CD4-positive, alpha-beta T cell treated with Interleukin-6 for 4 hours (primary cell): ENCODE measurements at places on chromosomes 6 and 20.

GRCh38 chr6:1781817-1782184 lies 172.1 kb downstream of the FOXC1 start:
- no peak for DNase-seq

DNA sequence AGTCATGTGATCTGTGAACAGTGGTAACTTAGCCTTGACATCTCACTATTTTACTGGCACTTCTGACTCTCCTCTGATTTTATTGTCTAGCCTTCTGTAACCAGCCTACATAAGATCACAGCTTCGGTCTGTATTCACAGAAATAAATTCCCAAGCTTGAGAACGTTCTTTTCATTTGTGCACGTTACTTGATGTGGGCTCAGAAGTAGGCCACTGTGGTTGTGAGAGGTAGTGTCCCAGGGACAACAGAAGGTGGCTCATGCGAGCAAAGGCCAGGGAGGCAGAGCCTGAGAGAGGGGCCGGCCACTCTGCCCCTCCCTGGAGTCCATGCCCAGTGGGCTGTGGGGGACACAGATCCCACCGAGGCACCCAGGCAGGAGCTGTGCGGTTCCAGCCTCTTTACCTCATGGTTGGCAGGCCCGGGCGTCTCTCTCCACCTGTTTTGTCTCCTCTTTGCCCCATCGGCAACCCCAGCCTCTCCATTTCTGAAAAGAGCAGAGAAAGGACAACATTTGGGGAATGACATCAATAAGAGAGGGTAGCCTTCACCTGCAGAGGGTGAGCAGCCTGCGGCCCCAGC lies 207.5 kb upstream of the CST7 start:
- DNase-seq = no peak

DNA sequence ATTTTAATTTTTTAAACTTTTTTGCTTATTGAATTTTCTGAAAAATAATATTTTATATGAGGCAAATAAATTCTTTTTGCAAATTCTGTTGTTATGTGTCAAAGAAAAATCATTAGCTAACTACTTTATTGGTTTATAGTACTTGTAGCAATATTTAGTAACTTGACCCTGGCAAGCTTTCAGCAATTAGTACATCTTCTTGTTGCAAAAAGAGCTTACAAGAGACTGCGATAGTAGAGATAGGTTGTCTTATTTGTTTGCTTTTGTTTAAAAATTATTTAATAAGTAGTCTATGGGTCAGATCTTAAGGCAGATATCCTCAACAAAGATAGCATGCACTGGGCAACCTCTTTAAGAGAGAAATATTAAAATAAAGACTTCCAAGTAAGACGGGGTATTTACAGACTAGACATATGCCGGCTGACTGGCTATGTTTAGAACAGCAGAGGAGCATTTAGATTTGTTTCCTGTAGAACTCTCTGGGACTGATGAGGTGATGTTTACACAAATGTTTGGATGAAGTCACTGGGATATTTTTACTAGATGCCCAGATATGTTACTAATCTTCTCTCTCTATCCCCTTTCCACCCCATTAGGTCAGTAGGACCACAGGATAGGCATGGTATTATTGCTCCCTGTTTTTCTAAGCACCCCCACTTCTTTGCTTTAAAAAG lies 25.0 kb downstream of the VGLL2 start:
- no peak for DNase-seq

GRCh38 chr6:136072691-136073090 lies 177.4 kb downstream of the MTFR2 start:
- no peak for DNase-seq

GRCh38 chr20:44319839-44320422 lies 8.9 kb upstream of the FITM2 start:
- no peak for DNase-seq

- no peak for DNase-seq
Observed at GRCh38 chr6:134474955-134475354, 157.0 kb upstream of the SGK1 start.

DNA sequence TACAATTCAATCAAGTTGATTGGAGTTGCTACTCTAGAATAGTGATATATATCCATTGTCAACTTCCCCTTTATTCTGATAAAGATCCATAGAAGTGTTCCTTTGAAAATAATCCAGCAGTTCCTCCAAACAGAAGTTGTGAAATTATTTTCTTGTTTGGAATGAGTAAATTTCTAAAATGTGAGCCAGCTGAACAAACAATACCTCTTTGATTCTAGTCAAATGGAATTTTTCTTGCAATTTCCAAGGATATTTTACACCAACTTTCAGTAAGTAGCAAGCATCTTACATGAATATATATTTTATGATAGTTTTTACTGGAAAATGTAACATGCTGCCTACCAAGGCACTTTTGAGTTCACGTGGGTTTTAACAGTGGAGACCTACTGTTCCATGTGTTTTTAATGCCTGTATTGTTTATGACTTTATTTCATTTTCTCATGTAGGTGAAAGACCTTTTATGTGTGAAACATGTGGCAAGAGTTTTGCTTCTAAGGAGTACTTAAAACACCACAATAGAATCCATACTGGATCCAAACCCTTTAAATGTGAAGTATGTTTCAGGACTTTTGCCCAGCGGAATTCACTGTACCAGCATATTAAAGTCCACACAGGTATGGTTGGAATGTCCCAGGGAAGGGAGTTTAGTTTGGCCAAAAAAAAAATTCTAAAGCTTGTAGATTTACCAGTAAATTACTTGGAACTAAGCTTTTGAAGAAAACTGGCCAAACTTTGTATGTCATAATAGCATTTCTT lies 6.5 kb downstream of the GZF1 start:
- DNase-seq = no peak

DNA sequence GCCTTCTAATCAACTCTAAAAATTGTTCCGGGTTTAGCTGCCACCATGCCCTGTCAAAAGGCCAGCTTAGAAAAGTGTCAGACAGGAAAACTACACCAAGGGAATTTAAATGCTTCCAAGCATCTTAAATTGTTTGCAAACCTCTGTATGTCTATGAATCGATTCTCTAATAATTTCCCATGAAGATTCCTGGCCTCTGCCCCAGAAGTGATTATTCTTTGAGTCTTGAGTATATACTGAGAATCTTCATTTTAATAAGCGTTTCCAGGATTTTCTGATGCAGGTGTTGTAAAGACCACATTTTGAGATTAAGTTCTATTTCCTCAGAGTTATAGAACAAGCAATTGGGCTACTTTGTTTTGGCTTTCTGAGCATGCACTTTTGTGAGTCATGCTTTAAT lies 471.8 kb upstream of the JAG1 start:
- no peak for DNase-seq

DNA sequence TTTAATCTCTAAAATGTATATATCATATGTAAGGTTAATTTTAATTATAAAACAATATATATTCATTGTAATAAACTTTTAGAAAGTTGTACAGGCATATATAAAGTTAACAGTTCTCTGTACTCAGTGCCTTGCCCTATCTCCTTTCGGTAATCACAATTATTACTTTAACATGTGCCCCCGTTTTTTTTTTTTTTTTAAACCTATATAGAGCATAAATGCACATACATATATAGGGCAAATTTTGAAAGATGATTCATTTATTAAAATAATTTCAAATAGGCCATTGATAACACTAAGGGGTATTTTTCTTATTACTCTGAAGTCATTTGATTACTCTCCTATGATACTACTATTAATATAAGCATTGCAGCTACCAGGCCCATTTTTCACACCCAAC lies 1.9 kb downstream of the ASF1A start:
- DNase-seq = no peak

DNA sequence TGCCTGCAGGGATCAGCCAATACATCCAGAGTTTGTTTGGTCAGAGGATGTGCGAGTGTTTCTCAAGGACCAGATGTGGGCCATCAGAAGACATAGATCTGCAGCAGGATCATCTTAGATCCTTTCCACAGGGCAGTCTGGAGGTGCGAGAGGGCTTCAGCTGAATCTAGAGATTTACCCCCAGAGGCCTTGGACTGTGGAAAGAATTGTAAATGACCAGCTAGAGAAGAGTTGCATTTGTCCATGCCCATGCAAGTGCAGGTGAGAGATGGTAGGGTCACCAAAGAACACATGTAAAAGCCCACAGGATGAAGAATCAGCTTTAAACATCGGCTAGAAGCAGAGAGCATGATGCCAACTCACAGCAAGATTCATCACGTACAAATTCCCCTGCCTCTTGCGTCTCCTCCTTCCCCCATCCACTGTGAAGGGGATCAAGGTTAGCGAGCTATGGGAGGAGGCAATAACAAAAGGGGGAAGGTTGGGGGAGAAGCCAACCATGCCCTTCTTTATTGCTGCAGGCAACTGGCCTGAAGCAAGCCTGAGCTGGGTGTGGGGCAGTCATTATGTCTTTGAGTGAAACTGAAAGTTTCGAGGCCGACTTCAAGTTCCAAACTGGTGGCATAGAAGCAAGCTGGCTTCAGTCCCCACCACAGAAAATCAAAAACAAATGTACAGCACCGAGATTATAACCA lies 83.5 kb downstream of the SCML4 start:
- DNase-seq = peak; percentile 55

DNA sequence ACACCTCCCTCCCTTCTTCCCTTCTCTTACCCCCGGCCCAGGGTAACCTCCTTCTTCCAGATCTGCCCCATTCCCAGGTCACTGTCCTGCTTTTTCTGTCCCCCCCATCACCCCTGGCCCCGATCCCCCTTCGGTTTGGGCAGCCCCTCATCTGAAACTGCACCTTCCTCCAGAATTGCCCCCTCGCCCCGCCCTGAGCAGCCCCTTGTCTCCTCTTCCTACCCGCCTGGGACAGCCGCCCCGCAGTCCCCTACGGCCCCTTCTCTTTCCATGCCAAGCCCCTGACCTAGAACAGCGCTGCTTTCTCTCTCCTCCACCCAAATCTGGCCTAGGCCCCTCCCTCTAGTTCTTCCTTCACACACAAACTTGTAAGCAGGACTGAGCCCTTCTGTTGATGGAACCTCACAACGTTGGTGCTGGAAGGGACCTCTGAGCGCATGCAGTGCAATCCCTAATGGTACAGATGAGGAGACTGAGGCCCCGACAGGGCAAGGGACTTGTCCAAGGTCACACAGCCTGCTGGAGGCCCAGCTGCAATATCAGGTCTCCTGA lies 630 bp downstream of the PPP2R5D start:
- DNase-seq = peak; percentile 39

DNA sequence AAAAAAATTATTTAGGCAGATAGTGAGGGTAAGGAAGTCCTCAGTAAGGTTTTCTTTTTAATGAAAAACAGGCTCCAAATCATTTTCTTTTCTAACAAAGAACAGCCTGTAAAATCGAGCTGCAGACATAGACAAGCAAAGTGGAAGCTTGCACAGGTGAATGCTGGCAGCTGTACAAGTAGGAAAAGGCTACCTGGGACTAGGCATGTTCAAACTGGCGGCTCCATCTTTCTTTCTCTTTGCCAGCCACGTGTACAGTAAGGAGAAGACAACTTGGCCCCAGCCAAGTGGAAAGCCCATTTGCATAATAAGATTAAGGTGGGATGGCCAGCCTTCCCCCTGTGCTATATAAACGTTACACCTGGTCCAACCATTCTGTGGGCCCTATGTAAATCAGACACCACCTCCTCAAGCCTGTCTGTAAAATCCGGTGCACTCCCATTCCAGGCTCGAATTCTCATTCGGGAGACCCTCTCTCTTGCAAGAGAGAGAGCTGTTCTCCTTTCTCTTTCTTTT lies 27.0 kb upstream of the SLC2A12 start:
- no peak for DNase-seq

DNA sequence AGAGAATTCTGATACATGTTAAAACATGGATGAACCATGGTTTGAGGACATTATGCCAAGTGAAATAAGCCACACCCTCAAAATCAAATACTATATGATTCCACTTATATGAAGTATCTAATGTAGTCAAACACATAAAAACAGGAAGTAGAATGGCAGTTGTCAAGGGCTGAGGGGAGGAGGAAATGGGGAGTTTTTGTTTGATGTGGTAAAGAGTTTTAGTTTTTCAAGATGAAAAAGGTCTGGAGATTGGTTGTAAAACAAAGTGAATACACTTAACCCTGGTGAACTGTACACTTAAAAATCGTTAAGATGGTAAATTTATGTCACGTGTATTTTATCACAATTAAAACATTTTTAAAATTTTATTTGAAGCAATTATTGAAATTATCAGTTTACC lies 127.4 kb upstream of the GRIK2 start:
- DNase-seq = no peak

GRCh38 chr6:137941995-137942394 lies 74.9 kb downstream of the TNFAIP3 start:
- DNase-seq = no peak

DNA sequence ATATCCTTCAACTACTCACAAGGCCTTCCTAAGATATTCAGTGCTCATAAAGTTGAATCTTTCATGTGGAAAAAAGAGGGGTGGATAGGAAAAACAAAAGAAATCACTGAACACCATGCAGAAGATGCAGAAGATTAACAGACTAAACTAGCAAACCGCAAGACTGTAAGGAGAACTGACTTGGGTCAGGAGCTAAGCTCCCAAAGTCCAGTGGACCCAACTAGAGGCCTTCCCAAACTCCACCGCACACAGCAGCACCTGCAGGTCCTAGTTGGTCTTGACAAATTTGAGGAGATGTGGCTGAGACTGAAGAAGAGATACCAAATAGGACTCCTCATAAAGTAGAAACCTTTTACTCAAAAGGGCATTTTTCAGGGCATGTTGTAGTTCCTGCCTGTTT lies 3.3 kb downstream of the RIPK1 start:
- DNase-seq = no peak

GRCh38 chr6:16907991-16908390 lies 146.7 kb upstream of the ATXN1 start:
- DNase-seq = no peak

GRCh38 chr20:49712996-49713752 lies 504 bp downstream of the B4GALT5 start:
- peak; percentile 28 for DNase-seq

DNA sequence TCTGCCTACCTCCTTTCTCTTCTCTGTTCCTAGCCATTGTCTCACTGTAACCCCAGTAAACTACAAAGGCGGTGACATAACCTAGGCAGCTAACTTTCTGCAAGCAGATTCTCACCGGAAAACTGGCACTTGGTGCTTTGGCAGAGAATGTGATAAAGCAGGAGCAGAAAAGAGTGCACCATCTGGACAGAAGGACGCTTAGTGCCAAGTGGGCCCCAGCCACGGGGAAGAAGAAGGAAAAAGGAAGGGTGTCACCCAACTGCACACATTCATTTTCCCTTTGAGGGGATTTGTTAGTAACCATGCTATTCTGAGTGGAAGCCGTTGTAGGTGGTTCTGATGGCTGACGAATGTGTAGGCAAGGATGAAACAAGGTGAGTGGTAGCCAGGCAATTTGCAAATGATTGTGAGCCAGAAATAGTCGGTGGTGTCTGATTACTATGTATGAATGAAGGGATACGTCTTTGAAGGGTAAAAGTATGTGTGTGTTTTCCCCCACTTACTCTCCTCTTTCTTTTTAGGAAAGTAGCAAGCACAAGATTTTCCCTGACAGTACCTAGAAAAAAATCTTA lies 148.3 kb upstream of the STXBP5 start:
- no peak for DNase-seq

DNA sequence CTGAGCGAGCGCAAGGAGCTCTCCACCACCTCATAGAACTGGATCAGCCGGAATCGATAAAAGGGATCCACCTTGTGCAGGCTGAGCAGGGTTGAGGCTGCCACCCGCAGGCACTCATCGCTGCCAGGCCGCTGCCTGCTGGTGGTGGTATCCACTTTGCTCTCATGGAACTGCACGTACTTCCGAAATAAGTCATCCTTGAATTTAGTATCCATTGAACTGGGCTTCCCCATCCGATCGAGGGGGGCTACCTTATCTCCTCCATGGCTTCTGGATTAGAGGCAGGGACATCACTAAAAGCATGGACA lies 7.1 kb downstream of the SPATA2 start:
- DNase-seq = no peak

- DNase-seq = no peak
Observed at GRCh38 chr6:115609111-115609510, 451.6 kb downstream of the FRK start.
